ENCODE measurements at places on chromosomes 4 and X.

DNA sequence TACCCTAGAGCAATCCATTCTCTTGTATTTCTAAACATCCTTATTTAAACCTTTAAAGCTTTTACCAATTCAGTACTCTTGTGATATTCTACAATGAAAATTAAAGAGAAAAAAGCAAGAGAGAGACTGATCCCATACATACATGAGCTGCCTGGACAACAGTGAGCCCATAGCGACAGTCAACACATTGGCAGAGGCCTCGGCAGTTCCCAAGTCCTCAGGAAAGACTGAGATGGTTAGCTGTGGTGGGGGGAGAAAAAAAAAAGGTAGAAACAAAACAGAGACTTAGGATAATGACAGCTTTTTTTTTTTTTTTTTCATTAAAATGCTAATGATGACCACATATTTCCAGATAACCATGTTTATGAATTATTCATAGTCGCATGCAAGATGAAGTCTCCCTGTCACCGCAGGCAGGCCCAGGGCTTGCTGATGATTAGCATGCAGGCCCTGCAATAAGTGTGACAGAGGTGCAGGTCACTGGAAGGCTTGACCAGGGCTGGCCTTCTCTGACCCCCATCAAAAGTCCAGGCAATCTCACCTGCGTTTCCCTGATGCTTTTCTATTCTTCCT lies 148.8 kb downstream of the APBB2 start:
- DNase-seq: no peak

DNA sequence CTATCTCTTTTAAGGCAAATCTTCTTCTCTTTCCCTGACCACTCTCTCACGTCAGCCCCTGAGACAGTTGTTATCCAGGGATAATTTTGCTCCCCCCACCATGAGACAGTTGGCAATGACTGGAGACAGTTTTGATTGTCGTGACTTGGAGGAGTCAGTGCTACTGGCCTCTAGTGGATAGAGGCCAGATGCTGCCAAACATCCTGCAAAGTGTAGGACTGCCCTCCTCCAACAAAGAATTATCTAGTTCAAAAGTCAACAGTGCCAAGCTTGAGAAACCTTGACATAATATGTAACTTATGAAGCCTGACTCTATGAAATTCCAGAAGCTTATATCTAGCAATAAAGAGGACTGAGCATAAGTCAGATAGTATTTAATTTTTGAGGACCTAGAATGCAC lies 502.1 kb upstream of the IGFBP7 start:
- DNase-seq: no peak

DNA sequence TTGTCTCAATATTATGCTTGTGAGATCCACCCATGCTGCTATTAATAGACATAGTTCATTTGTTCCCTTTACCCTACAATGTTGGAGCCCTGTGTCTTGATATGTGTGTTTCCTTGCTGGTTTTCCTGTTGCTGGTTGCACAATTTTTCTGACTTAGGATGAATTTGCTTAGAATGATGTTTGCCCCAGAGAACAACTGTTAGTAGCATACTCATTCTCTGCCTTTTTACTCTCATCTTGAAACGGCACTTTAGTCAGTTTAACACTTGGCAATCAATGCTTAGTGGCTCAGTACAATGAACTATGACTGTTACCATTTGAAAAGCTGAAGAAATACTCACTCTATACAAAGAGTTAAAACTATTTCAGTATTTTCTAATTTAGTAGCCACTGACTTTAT lies 158.8 kb upstream of the NDST4 start:
- DNase-seq: no peak

DNA sequence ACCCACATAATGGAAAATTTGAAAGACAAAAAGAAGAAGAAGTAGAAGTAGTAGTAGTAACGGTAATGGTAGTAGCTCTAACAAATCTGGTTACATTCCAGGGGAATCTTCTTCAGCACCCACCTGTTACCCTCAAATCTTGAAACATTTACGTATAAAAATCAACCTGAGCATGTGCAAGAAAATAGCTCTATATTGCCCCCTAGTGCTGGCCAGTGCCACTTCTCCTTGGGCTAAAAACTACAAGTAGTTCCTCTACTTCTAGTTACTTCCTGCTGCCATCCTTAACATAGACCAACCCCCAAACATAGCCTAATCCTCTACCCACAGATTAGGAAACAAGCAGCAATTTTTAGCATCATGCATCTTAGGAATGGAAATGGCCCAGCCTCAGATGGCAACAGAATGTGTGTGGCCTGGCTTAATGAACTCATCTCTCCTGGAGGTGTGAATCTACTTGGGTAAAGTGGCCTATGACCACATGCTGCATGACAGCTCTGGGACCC lies 3.1 kb downstream of the PDGFC start:
- DNase-seq: peak; percentile 44

DNA sequence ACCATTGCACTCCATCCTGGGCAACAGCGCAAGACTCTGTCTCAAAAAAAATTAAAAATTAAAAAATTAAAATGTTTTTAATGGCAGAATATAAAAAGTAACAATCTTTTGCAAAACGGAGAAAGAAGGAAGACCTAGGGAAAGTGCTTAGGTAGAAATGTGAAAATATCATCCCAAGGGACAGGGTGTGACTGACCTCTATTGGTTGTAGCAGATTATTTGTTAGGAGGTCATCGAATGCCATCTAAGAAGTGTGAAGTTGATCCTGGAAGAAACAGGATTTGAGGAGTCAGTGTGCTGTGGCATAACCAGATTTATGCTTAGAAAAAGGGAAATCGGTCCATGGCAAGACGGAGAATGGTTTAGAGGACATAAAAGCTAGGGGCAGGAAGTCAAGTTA lies 18.1 kb upstream of the C4orf36 start:
- DNase-seq: no peak

DNA sequence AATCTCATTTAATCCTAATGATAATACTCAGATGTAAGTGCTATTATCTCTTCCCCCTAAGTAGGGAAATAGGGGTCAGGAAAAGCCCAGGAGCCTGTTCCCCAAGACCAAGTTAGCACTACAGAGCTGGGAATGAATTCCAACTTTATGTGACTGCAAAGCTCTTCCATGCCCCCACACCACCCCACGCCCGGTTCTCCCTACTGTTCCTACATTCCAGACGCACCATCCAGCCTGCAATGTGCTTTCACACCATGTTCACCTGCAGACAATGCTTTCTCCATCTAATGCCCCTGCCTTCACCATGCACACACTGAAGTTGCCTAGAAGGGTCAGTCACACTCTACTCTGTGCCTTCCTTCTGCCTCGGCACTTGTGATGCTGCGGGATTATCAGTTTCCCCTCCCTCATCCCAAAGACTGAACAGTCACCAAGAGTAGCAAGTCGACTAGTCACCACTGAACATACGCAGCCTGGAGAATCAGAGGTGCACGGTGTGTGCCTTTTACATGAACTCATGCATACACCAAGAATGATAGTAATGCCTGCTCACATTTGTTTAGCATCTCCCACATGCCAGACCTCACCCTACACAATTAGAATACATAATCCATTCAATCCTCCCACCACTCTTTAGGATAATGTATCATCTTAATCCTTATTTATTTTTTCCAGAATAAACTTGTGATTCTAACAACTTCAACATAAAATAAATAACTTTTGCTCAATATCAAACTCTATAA lies 14.2 kb downstream of the SORBS2 start:
- DNase-seq: no peak

- no peak for DNase-seq
Measured at GRCh38 chr4:139660568-139661043, 5.0 kb upstream of the MGST2 start.

DNA sequence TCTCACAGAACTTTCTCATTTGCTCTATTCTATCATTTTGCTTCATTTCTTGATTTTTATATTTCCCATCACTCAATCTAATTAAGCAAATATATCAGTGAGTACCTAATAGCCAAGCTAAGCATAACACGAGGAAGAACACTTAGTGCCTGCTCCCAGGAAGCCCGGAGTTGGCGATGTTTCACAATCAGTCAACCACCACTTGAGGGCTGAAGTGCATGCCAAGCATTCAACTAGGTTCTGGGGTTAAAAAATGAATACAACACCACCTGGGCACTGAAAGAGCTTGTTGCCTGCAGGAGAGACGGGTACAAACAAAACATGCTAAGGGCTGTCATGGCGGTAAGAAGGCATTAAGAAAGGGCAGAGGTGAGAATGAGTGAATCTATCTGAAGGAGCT lies 47.5 kb downstream of the UCHL1 start:
- no peak for DNase-seq

- DNase-seq: no peak
Measured at GRCh38 chr4:43763029-43763610, 685.5 kb downstream of the KCTD8 start.

- no peak for DNase-seq
Measured at GRCh38 chr4:124044867-124045266, 648.3 kb downstream of the SPRY1 start.

GRCh38 chr4:5809216-5809776 lies 83.6 kb downstream of the CRMP1 start:
- DNase-seq: no peak

GRCh38 chr4:5928274-5928673 lies 35.4 kb upstream of the CRMP1 start:
- DNase-seq: no peak

DNA sequence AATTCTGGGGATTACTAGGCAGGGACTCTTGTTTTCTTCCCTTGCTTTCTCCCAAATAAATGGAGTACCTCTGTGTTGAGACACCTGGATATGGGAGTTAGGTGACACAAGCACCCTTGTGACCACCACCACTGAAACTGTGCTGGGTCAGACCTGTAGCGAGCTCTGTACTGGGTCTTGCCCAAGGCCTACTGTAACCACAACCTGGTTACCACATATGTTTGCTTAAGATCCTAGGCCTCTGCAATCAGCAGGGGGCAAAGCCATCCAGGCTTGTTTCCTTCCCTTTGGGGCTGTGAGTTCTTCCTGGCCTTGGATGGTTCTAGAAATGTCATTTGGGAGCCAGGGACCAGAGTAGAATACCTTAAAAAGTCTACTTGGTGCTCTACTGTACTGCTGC lies 49.4 kb downstream of the LPAR4 start:
- DNase-seq: no peak

DNA sequence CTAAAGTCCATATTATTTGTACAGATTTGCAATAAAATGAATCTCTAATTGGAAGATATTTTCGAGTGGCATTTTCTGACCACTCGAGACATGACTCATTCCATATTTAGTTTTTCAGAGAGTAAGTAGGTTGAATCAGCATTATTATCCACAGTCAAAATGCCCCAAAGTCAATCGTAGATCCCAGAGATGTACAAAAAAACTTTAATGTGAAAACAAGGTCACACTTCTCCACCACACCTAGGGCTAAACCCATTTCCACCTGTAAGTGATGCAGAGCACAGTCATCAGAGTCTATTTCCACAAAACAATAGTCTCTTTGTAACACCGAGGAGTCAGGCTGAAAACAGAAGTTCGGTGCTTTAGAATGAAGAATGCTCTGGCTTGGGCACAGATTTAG lies 117.1 kb upstream of the TENM3 start:
- no peak for DNase-seq

GRCh38 chrX:87846956-87847355 lies 329.4 kb downstream of the KLHL4 start:
- DNase-seq: no peak

GRCh38 chr4:107999932-108000539 lies 10.3 kb downstream of the HADH start:
- DNase-seq: no peak

GRCh38 chrX:135707880-135708279 lies 5.6 kb upstream of the CT45A1 start:
- DNase-seq: no peak

- DNase-seq: no peak
Measured at GRCh38 chrX:41033299-41033698, 51.9 kb upstream of the USP9X start.

- peak; percentile 25 for DNase-seq
Measured at GRCh38 chr4:6019316-6020263, 1.4 kb upstream of the C4orf50 start.

DNA sequence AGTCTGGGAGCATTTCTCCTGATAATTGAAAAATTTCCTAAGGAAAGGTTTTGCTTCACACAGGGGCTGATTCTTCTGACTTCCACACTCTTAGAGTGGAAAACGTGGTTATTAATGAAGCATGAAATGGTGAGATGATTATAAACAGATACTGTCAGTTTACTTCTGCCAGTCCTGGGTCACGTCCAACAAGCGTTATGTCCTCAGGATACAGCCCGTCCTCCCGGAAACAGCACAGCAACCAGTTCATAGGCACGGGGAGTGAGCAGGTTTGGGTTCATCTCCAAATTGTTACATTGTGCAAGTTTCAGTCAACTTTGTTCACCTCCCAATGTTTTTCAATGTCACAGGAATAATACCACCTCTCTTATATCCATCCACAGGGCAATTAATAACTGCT lies 98.8 kb downstream of the NPNT start:
- no peak for DNase-seq

DNA sequence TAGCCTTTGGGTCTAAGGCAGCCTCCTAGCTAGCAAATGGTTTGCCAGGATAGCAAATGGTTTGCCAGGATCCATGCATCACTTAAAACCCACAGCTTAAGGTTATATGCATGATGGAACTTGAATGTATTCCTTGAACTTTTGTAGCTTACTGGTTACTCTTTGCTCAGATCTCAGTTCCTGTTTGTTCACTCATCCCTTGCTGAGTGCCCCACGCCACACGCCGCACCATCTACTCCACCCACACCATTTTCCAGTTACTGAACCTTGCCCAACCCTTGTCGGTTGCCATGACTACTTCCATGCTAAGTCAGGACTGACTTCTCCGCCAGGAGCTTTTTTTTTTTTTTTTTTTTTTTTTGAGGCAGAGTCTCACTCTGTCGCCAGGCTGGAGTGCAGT lies 29.5 kb upstream of the XIAP start:
- DNase-seq: no peak

DNA sequence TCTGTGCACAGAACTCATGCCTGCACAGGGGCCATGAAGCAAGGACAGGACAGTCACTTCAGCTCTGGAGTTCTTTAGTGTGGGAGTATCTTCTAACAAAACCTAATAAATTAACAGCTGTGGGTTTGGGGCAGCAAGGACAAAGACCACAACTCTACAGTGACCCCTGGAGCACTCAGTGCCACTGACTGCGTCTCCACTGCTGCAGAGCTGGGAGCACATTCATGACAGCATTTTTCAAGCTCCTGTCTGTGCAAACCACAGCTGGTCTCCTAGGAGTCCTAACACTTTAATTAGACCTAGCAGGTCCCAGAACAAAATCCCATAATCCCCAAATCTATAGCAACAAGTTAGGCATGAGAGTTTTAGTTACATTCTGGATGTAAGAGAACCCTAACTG lies 76.5 kb downstream of the RTL9 start:
- no peak for DNase-seq

GRCh38 chr4:98261405-98262291 lies 464 bp downstream of the RAP1GDS1 start:
- peak; percentile 64 for DNase-seq

- no peak for DNase-seq
Measured at GRCh38 chrX:10414862-10415261, 205.5 kb downstream of the MID1 start.

Data from hippocampal formation (tissue), 2 donors.